ENCODE measurements at places on chromosomes 7 and 10.

- DNase-seq, result no peak
These were observed 645.5 kb upstream of the PCDH15 start for GRCh38 chr10:55446441-55447002.

DNA sequence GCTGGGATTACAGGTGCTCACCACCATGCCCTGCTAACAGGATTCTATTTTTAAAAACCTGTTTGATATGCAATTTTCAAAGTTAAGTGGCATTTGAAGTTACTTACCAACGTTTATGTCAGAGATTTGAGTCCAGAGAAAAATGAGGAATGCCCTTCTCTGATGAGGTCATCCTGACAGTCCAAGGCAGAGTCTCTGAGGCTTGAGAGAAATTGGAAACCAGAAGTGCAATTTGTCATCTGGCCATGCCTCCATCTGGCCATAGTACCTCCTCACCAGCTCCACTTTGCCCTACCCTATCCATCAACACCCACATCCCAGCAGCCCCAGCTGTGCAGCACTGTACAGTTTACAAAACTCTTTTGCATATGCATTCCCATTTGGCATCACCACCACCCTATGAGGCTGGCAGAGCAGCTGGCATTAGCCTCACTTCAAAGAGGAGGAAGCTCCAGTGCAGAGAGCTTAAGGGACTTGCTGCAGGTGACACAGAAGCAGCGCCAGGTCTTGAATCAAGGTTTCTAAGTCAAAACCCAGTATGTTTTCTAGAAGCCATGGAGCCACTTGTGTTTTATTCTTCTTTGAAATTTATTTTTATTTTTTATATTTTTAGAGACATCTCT, 54.5 kb upstream of the PDZD8 start:
- DNase-seq, result no peak

- no peak for DNase-seq
These were observed 1020.9 kb downstream of the GATA3 start for GRCh38 chr10:9075420-9075819.

DNA sequence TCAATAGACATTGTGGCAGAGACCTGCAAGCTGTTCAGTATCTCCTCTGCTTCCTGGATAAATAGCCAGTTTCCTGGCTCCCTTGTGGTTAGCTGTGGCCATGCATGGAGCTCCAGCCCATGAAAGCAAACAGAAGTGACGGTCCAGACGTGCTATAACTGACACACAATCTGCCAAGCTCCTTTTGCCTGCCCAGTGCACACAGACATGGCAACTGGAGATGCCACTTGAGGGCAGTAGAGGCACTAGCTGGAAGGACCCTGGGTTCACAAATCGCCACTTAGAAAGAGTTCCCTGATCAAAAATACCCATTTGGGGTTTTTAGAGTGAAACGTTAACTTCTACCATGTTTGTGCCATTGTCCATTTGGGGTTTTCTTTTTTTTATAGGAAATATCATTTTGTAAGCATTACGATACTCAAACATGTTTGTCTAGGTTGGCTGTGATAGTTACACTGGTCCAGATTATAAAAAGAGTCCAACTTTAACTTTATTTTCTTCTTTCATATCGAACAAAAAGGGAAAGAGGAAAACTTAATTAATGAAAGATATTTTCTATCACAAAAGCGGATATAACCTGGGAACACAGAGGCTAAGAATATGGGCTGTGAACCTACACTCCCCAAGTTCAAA, 31.3 kb downstream of the KIN start:
- no peak for DNase-seq

DNA sequence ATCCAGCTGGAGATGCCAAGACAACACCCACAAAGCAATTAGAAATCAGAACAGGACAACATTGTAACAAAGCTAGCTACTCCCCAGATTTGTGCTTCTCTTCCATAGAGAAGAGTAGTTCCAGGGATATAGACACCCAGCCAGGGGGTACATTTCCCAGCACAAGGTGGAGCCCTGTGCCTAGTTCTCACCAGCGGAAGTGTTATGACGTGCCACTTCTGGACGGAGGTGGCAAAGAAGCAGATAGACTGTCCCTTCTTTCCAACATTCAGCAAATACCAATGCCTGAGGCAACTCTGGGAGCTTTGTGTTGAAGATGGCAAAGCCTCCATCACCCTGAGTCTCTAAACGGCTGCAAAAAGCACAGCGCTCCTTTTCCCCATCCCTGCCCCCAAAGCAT, 23.4 kb upstream of the GSAP start:
- peak; percentile 44 for DNase-seq

DNA sequence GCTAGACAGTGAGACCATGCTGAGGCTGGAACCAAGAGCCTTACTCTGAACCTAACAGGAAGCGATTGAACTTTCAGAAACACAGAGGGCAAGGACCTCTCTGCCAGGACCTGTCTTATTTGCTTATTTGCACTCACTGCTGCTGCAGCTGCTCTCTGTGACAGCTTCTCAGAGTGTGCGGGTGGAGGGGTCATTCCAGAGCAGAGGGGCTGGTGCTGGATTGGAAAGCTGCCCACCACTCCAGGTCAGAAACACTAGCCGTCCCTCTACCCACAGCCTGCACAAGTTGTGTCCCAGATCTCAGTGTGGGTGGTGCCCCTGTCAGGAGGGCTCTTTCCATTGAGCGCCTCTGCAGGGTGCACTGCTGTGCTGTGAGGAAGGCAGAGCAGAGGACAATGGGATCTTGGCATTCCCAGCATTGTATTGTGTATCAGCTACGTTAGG, 126.2 kb downstream of the CCNY start:
- no peak for DNase-seq

- DNase-seq, result no peak
These were observed 182.7 kb upstream of the MKLN1 start for GRCh38 chr7:131145026-131145425.

DNA sequence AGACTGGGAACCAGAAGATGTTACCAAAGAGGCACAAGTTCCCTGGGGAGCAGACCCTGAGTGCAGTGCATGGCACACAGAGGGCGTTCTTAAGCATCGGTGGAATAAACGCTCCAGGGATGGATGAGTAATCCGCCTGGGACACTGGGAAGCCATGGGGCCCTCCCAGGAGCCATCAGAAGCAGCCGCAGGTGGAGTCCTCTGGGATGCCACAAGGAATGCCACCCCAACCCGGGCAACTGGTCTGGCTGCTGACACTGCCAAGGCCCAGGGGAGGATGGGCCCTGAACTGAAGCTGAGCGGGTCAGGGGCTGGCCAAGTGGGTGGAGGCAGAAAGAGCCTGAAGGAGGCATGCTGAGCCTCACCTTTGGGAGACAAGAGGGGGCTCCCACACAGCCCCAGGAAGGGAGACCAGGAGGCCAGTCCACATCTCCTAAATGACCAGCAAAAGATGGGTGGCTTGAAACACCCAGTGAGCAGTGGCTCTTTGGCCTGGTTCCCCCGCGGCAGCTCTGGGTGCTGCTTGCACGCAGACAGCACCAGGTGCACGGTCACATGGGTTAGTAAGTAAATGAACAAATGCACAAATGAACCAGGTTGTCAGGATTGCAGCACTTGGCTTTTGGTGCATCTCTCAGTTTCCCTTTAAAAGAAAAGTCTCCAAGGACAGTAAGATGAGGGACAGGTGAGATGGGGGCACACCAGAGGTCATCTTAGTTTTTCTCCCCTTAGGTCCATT, 141.3 kb upstream of the ZMIZ1 start:
- no peak for DNase-seq

GRCh38 chr7:24659505-24659904, 86.3 kb downstream of the PALS2 start:
- DNase-seq, result no peak

GRCh38 chr10:69360485-69361302, 56.0 kb downstream of the TACR2 start:
- DNase-seq, result no peak

- no peak for DNase-seq
These were observed 8.3 kb upstream of the ASZ1 start for GRCh38 chr7:117435475-117436043.

DNA sequence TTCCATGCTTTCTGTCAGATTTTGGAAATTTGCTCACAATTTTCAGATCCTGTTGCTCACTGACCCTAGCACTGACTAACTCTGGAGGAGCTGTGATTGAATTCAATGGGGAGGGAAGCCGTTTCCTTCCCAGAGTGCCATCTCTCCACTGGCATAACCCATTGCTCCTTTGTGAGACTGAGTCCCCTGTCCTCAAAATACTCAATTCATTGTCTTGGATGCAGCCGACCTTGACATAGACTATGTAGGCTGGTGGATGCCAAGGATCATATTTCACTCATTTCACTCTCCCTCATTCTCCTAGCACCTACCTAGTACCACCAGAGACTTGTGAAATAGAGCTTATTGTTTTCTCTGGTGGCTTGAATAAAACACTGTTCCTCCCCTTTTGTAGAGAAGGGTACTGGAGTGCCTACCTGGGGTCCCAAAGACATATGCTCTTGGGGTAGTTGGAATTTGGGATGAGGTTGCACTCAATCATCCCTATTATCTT, 511.3 kb upstream of the ZMIZ1 start:
- no peak for DNase-seq

- DNase-seq, result no peak
These were observed 332.0 kb upstream of the LRGUK start for GRCh38 chr7:133795068-133795665.

DNA sequence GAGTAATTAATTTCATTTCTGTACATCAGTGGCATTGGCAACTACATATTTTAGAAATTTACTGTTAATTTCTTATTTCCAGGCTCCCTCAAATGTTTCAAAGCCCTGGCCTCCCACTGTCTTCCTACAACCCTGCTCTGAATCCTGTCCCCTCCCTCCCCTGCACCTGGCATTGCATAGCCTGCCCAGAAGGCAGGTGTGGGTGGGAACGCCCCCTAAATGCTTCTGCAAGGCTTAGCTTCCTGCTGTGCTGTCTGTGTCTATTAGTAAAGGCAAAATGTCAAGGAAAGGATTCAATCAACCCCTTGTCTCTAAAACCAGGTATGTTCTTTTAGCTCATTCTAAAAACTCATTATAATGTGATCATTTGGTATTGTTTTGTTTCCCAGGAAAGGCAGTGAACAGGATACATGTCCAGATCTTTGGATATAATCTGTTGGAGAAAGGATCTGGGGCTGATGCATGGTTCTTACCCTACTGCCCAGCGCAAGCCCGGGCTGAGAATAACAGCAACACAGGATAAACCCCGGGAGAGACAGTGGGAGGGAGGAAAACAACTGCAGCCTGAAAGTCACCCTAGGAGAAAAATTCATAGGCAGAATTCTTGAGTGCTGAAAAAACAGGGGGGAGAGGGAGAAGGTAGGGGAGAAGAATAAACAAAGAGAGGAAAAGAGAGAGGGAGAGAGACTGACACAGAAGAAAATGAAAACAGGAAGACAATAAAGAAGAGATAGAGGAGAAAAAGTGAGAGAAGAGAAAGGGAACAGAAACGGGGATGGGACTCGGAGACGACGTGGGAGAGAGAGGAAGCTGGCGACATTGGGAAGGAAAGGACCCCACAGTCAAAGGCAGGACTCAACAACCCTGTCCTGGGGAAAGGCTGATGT, 589 bp downstream of the ZNF488 start:
- DNase-seq, result no peak

GRCh38 chr10:6154566-6154965, 48.2 kb upstream of the PFKFB3 start:
- DNase-seq, result no peak

- DNase-seq, result no peak
These were observed 24.6 kb upstream of the ITGA8 start for GRCh38 chr10:15744217-15744865.

- DNase-seq, result no peak
These were observed 2.4 kb downstream of the GBF1 start for GRCh38 chr10:102247734-102248133.

- DNase-seq, result no peak
These were observed at the start of gene ABCB1 for GRCh38 chr7:87600130-87601124. Gene ABCB1 (minus strand): TSS chr7:87600884. CDS start chr7:87600184, 700 bp downstream.

DNA sequence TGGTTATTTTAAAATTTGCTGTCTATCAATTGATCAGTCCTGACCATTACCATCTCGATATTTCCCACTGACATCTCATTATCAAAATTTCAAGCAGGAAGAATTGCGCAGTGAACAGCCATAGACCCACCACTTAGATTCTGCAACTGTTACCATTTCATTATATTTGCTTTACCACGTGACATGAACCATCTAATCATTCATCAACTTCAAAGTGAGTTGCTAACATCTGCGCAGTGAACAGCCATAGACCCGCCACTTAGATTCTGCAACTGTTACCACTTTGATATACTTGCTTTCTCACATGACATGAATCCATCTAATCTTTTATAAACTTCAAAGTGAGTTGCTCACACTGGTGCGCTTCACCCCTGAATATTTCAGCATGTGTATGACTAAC, 22.5 kb downstream of the FOXL3 start:
- no peak for DNase-seq

DNA sequence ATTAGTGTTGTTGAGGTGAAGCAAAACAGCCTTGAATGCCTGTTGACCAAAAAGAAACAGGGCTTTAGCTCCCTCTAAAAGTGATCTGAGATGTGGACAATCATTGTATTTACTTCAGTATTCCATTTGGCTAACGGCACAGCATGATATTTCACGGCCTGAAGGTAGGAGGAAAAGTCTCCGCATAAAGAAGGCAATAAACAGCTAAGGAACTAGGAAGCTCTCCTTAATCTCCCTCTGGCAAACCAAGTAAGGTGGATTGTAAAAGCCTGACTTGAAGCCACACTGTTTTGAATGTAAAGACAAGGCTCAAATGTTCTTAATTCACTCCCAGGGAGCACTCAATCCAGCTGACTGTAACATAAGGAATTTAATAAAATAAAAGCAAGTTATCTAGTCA, 160.0 kb upstream of the ZNF804B start:
- no peak for DNase-seq

- no peak for DNase-seq
These were observed 311.7 kb upstream of the NFE2L3 start for GRCh38 chr7:25840209-25840792.

DNA sequence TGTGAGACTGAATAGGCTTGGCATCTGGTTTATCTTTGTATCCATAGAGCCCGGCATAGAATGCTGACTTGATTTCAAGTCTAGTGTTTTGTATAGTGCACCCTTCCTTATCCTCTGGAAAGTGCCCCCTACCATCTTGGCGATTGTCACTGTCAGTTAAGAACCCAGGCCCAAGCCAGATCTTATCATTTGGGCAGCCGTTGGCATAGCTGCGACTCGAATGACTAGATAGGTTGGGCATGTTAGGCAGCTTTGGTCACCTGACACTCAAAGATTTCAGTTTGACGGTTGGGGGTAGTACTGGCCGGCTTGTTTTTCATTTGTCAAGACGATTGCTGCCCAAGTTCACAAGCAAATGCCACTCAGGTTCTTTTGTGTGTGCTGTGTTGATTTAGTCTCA, 6.6 kb downstream of the NIPSNAP2 start:
- DNase-seq, result no peak

Data from HL-60 (cell line).